Hypothalamus (tissue), 51 donors: ENCODE measurements at places on chromosomes 16 and 17.

DNA sequence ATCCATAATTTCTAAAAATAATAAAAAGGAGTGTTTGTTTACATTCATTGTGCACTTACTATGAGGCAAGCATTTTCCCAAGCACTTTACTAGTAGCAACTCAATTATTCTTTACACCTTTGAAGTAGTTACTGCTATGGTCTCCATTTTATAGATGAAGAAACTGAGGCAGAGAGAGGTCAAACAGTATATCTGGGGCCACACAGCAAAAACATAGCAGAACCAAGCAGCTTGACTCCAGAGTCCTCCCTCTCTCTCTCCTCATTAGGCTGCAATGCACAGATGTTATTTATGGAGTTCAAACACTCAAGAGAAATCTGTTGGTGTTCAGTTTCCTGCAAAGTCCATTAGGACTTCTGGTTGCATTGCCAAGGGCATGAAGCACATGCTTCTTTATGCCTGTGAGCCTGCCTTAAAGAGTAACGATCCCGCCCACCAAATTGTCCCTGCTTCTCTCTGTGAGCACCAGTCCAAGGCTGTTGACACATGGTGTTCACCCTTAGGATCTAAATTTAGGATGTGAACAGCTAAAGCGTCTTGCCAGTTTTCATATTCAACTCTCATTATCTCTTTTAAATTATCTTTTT is 44.0 kb downstream of the GPRC5B start:
- no peak for DNase-seq

DNA sequence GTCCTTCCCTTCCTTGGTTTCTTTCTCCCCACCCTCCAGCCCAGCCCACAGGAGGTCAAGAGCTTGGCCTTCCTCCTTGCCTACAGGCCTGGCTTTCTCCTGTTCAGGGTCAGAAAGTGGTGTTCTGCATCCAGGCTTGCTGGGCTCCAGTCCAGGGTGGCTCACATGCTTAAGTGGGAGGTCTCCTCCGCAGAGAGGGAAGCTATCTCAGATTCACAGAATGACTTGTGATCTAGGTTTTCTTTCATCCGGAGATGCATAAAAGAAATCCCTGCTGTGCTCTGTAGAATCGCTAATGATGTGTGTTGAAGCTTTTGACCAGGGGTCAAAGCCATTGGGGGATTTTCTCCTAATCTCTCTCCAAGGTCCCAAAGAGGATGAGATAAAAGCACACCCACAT is 382.3 kb upstream of the EEF2KMT start:
- no peak for DNase-seq

- DNase-seq = no peak
Observed at GRCh38 chr16:11234884-11235702, 20.9 kb downstream of the SOCS1 start.

- DNase-seq = no peak
Observed at GRCh38 chr17:39057701-39058206, 90.6 kb upstream of the FBXO47 start.

DNA sequence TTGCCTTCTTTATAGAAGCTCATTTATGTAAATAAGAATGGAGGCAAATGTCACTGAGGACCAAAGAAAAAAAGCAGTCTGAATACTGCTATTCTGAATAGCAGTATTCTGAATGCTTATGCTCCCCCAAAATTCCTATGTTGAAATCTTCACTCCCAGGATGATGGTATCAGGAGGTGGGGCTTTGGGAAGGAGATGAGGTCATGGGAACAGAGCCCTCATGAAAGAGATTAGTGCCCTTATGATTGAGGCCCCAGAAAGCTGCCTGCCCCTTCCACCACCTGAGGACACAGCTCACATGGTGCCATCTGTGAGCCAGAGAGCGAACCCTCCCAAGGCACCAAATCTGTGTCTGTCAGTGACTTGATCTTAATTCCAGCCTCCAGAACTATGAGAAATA is 28.8 kb downstream of the HEATR6 start:
- DNase-seq = no peak
